ENCODE measurements at places on chromosomes 16 and 17. TPM values are rescaled to one million over a fixed set of nuclear protein-coding genes. Genes with fewer than 3 reads are reported as not detected.

KCTD19 gene
- 3.0 TPM for total RNA-seq

ARL17A gene
- 10.4 TPM for total RNA-seq

ASPSCR1 gene
- total RNA-seq, result 22.5 TPM

FMNL1 gene
- 219 TPM for total RNA-seq

TRAPPC1 gene
- total RNA-seq, result 131 TPM

ATP1B2 gene
- total RNA-seq, result not detected

TPSG1 gene
- total RNA-seq, result not detected

CD300H gene
- not detected for total RNA-seq

CALB2 gene
- total RNA-seq, result not detected

ICAM2 gene
- 54.5 TPM for total RNA-seq

INTS2 gene
- 24.3 TPM for total RNA-seq

ABI3 gene
- total RNA-seq, result 54.9 TPM

MRPL12 gene
- 211 TPM for total RNA-seq

CCDC144A gene
- 2.1 TPM for total RNA-seq

NACA2 gene
- total RNA-seq, result not detected

CD300A gene
- total RNA-seq, result 5.6 TPM

SLC13A2 gene
- total RNA-seq, result not detected

SLFN14 gene
- total RNA-seq, result 0.14 TPM

UTS2R gene
- total RNA-seq, result not detected

CDH16 gene
- not detected for total RNA-seq

DNAI2 gene
- total RNA-seq, result not detected

MILR1 gene
- total RNA-seq, result 0.68 TPM

DOC2A gene
- total RNA-seq, result 1.4 TPM

TGFB1I1 gene
- 0.32 TPM for total RNA-seq

DHRS7C gene
- total RNA-seq, result not detected

PDILT gene
- not detected for total RNA-seq

CBX8 gene
- total RNA-seq, result 3.5 TPM

PIK3R6 gene
- 0.88 TPM for total RNA-seq

ZPBP2 gene
- total RNA-seq, result not detected

HOXB6 gene
- not detected for total RNA-seq

VTN gene
- total RNA-seq, result 0.22 TPM

NPIPA7 gene
- 7.4 TPM for total RNA-seq

CASKIN1 gene
- 1.8 TPM for total RNA-seq
